ENCODE measurements at places on chromosomes 4 and X.
A peak's percentile ranks its signal among the peaks of the same experiment; 100 is the strongest.

GRCh38 chr4:6808259-6808658 lies 25.7 kb downstream of the KIAA0232 start:
- no peak for DNase-seq

DNA sequence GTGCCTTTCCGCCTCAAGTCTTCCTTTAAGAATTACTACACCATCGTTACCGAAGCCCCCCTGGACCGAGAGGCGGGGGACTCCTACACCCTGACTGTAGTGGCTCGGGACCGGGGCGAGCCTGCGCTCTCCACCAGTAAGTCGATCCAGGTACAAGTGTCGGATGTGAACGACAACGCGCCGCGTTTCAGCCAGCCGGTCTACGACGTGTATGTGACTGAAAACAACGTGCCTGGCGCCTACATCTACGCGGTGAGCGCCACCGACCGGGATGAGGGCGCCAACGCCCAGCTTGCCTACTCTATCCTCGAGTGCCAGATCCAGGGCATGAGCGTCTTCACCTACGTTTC lies 2.2 kb downstream of the PCDH10 start:
- no peak for DNase-seq

DNA sequence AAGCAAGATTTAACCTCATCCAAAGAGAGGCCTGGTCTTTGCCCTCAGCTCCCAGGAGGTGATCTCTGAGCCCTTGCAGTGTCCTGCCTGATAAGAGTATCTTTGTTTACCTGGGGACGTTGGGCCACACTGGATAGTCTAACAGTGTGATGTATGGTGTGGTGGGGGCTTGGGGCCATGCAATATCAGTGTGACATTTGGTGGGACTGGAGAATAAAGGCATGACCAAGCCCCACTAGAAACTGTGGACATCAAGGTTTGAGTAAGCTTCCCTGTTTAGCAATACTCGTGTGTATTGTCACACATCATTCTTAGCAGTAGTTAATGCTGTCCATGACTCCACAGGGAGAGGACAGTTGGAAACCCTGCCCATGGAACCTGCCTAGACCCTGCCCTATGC lies 34.4 kb downstream of the BBS12 start:
- DNase-seq = no peak

GRCh38 chrX:1657367-1658070 lies 42.7 kb downstream of the ASMT start:
- peak; percentile 32 for DNase-seq

GRCh38 chr4:111045992-111046391 lies 423.1 kb upstream of the PITX2 start:
- DNase-seq = no peak

GRCh38 chr4:162360369-162361149 lies 196.8 kb upstream of the FSTL5 start:
- DNase-seq = no peak

GRCh38 chr4:148780426-148781005 lies 338.3 kb upstream of the NR3C2 start:
- DNase-seq = no peak

GRCh38 chr4:146193628-146194027 lies 18.1 kb downstream of the LSM6 start:
- DNase-seq = no peak

GRCh38 chr4:144611850-144612249 lies 34.1 kb upstream of the HHIP start:
- no peak for DNase-seq

DNA sequence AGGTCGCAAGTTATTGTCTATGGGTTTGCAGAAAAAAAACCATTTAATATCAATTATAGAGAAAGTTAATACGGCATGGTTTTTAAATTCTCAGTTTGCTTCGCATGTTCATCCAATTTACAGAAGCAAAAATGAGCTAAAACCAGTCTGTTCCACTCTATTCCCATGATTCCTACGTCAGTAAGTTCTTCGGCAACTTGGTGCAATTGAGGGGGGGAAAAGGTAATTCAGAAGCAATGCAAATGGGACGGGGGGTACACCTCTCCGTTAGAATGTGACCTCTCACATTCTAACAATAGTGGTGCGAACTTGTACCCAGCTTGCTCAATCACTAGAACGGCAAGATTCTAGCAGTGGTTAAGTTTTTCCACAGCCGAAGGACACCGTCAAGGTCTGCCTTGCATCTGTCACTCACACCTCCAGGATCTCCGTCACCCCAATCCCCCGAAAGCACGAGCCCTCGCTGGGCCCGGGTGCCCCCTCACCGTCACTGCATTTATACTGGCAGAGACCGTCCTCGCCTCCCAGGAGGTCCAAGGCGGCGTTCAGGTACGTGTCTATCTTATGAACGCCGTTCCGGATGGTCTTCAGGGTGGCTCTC lies 653 bp downstream of the PLA2G12A start:
- DNase-seq = peak; percentile 23

GRCh38 chr4:1043651-1044468 lies 32.4 kb downstream of the FGFRL1 start:
- DNase-seq = no peak

DNA sequence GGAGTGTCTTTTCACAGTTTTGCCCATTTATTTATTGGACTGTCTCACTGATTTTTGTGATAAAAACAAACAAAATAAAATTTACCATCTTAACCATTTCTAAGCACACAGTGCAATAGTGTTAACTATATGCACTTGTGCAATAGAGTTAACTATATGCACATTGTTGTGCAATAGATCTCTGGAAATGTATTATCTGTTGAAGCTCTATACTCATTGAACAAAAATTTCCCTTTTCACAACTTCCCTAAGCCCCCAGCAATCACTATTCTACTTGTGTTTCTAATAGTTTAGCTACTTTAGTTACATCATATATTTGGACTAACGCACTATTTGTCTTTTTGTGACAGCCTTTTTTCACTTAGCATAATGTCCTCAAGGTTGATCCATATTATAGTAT lies 59.7 kb upstream of the BEX4 start:
- DNase-seq = no peak

GRCh38 chr4:28469886-28470285 lies 1609.2 kb downstream of the STIM2 start:
- no peak for DNase-seq

- DNase-seq = no peak
Measured at GRCh38 chrX:39910651-39911050, 187.1 kb downstream of the BCOR start.

- peak; percentile 50 for DNase-seq
Measured at GRCh38 chrX:123833387-123833786, 26.5 kb upstream of the XIAP start.

GRCh38 chr4:47913861-47914219 lies 543 bp downstream of the NFXL1 start:
- DNase-seq = peak; percentile 14

- DNase-seq = no peak
Measured at GRCh38 chr4:127249767-127250108, 383.0 kb upstream of the INTU start.

DNA sequence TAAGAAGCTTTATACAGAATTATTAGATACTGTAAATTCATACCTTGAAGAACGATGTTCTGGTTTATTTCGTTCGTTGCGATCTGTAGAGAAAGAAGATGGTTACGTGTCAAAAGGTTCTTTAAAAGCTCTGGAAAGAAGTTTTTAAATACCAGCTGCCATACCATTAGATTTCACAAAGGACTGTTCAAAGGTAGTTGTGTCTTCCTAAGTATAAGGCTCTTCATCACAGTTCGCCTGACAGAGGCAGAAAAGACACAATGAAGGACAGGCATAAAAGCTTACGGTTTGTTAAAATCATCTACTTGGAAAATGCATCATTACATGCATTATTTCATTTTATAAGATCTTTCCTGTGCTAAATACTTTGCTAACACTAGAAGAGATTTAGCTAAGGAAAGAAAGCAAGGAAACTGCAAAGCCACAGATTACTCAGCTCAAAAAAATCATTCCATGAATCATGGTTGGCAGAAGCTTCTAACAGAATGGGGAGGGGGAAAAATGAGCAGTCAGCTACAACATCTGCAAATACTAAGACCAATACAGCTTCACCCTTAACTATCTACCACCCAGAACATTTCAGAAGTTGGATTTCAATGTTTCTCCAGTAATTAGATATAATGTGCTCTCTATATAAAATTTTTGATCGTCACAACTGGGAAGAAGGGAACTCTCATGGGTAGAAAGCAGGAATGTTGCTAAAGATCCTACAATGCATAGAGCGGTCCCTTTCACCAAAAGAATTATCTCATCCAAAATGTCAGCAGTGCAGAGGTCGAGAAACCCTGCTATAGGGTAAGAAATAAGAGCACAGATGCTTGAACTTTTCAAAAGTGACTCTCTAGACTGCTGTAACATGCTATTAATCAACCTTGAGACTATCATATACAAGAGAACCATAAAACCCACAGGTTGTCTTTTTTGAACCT lies 50.7 kb upstream of the PRSS48 start:
- no peak for DNase-seq

- DNase-seq = no peak
Measured at GRCh38 chrX:8418301-8418700, 46.3 kb upstream of the VCX3B start.

- DNase-seq = no peak
Measured at GRCh38 chr4:161203865-161204264, 959.9 kb downstream of the FSTL5 start.

DNA sequence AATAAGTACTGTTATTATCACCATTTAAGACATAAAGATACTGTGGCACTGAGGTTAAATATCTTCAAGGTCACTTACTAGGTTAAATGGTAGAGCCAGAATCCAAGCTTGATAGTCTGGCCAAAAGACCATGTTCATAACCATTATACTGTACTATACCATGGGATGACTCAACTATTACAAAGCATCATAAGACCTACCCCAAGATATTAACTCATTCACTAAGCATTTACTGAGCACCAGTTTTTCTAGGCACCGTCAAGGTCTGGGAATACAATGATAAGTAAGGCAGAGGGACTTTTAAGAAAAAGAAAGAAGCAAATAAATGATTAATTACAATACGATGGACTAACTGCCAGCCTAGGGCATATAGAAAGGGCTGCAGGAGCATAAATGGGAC lies 95.5 kb upstream of the KCTD8 start:
- no peak for DNase-seq

- DNase-seq = no peak
Measured at GRCh38 chr4:54061873-54062272, 2.5 kb downstream of the CHIC2 start.

DNA sequence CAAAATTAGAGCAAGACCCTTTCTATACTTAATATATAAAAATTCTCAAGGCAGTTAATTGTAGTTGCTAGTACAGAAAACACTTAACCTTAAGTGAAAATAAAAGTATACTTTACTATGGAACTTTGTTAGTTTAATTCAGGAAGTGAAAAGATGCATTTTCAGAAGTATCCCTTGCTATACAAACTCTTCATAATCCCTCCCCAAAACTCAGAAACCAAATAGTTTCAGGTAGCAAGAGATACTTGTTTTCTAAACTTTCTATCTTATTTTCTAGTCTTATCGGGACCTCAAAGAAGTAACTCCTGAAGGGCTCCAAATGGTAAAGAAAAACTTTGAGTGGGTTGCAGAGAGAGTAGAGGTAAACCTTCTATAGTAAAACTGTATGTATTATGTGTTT lies 14.3 kb downstream of the PAICS start:
- no peak for DNase-seq

DNA sequence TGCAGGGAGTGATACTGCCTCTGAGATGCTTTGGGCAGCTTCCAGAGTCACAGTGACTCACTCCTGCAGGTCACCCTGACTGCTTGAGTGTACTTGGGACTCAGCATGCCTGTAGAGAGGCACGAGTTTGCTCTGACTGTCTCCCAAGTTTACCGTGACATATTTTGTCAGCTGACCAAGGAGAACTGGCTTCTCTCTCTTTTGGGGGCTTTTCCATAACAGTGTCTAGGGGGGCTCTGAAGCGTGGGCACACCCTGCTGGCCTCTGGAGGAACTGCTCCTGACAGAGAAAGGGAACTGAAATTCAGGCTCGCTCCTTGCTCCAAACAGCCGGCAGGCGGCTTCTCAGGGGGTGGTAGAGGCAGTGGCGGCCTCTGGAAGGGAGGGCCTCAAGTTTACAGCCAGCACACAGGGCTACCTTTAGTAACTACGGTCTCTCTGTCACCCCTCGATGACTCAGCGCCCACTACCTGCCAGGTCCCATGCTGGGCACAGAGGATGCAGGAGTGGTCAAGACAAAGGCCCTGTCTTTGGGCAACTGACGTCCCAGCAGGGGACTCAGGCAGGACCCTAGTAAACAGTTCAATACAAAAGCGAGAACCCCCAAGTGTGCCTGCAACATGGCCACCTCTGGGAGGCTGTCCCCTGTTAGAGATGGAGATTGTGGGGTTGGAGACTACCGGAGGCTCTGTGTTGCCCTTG lies 17.8 kb downstream of the ZNF185 start:
- no peak for DNase-seq

GRCh38 chr4:101115887-101116286 lies 231.4 kb downstream of the PPP3CA start:
- no peak for DNase-seq

GRCh38 chr4:24743206-24743605 lies 52.2 kb upstream of the SOD3 start:
- no peak for DNase-seq

- DNase-seq = no peak
Measured at GRCh38 chr4:16205298-16206164, 20.7 kb downstream of the TAPT1 start.

- no peak for DNase-seq
Measured at GRCh38 chrX:135114392-135114791, 5.9 kb downstream of the ETDB start.

- DNase-seq = no peak
Measured at GRCh38 chrX:39519566-39520301, 578.0 kb downstream of the BCOR start.
